T1000 (cell line): ENCODE measurements at places on chromosomes 11 and 22.

- DNase-seq, result no peak
Measured at GRCh38 chr11:24709928-24710565, 213.2 kb downstream of the LUZP2 start.

- DNase-seq, result no peak
Measured at GRCh38 chr22:48718818-48719500, 1108.7 kb downstream of the BRD1 start.

- DNase-seq, result no peak
Measured at GRCh38 chr22:36796552-36797175, 20.2 kb downstream of the PVALB start.

- no peak for DNase-seq
Measured at GRCh38 chr11:129018991-129019390, 76.3 kb upstream of the TP53AIP1 start.

DNA sequence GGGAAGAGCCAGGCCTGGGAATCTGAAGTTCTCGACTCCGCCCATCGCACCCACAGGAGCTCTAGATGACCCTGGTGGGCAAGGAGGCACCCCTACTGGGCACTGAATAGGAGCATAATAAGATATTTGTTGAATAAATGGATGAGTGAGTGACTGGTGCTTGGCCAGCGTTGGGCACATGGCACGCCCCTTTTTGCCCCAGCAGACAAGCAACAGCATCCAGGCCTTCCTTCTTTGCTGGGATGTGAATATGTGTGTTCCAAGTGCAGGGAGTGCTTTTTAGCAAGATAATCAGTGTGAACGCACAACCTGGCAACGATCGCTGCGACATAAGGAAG lies 443 bp upstream of the CELF1 start:
- DNase-seq, result no peak

GRCh38 chr11:103811870-103812455 lies 224.5 kb upstream of the DDI1 start:
- DNase-seq, result no peak

DNA sequence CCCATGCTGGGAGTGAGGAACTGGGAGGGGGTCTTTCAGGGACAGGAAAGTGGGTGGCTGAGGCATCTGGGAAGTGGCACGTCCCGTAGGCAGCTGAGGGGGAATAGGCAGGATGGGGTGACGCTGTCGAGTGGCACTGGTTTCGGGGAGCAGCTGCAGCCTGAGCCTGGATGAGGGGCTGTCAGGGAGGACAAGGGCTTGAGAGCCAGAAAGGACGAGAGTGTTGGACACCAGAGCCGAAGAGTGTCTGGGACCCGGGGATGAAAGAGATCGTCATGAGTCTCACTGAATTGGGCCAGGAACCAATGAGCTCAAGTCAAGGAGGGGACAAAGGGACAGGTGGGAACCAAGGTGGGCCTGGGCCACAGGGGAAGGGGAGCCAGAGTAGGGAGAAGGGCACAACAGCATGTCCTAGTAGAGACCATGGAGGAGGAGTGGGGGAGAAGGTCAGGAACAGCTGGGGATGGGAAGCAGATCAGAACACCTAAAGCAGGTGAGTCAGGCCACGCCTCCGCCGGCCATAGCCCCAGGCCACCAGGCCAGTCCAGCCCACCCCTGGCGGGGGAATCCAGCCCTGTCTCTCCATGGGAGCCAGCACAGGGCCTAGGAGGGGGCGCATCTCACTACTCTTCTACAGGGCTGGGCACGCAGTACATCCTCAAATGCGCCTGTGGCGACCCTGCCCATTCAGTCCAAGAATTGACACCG lies 4.2 kb downstream of the RAB3IL1 start:
- DNase-seq, result no peak

- no peak for DNase-seq
Measured at GRCh38 chr11:35618497-35619115, 346 bp downstream of the FJX1 start.

DNA sequence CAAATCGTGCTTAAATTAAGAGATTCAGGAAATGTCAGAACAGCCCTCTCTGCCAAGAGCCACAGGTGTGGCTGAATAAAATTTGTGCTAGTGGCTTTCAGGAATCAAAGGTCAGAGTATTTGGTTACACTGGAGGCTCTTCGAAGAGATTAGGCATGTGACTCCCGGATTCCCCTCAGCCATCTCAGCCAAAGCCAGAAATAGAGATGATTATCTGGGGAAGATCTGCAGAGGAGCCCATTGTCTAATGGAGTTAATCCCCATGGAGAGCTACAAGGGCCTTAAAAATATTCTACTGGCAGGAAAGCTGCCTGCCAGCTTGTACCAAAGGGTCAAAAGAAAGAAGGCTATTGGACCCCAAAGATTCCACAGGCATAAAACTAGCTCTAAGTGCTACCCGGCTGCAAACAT lies 1259.5 kb downstream of the TBC1D22A start:
- DNase-seq, result no peak

- no peak for DNase-seq
Measured at GRCh38 chr11:75777461-75778110, 9.0 kb downstream of the DGAT2 start.
